ENCODE measurements at places on chromosomes 7 and 10.

DNA sequence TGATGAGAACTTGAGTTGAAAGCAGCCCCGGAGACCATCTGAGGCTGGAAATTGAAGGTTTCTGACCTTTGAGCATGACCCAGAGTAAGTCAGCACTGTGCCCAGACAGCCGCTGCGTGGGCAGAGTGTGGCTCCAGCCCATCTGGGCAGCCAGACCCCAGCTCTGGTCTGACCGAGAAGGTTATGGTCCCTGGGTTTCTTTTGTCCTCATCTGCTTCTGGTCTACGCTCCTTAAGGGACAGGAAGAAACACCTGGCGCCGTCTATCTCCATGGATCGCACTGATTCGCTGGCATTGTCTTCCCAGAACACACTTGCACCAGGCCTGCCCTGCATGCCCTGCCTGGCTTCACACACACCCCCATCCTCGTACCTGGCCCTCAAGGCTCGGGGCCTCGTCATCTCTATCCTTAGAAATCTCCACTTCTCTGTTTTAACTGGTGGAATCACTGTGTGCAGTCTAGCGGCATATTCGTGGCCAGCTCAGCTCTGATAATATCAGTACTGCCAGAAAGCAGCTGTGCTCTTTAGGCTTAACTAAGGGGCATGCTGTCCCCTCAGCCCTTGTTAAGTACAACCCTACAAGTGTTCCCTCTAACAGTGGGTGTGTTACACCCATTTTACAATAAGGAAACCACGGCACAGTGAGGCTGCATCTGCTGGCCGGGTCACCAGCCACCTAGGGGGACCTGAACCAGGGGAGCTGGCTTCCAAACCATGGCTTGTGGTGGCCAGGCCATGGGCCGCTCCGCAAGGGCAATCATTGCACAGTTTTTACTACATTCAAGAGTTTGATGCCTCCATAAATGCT is 127.7 kb downstream of the ADCY1 start:
- no peak for DNase-seq

- DNase-seq: peak; percentile 36
Observed at GRCh38 chr10:72738486-72738885, 46.5 kb downstream of the MCU start.

DNA sequence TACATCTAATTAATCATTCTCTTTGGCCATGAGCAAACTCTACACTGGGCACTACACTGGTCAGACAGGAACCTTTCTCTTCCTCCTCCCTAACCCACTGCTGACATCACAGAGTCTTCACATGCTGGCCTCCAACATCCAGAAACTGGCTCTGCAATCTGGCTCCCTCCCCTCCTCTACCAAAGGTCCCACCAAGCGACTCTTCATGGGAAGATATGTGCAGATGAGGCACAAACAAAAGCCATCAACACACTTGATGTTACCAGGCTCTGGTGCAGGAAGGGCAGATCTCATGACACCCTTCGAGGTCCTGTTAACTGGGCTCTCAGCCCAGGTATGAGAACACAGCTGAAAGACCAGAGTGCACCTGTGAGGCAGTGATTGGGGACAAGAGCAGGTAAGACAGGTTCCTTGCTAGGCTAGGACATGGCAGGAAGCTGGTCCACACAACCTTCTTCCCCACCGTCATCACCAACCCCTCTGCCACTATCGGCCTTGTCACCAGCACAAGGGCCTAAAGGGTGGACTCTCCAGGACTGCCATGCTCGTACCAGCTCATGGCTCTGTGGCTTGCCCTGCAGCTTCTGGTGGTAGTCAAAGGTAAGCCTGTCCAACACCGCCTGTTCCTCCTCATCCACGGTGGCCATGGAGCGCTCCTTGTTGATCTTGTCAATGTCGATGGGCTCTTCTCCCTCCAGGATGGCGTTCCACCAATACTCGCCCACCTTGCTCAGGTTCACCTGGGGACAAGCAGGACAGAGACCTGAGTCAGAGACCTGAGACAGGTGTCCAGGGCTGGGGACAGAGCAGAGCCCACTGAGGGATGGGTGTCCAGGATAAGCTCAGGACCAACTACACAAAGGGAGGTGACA is 66.6 kb upstream of the CAMK2B start:
- DNase-seq: no peak

DNA sequence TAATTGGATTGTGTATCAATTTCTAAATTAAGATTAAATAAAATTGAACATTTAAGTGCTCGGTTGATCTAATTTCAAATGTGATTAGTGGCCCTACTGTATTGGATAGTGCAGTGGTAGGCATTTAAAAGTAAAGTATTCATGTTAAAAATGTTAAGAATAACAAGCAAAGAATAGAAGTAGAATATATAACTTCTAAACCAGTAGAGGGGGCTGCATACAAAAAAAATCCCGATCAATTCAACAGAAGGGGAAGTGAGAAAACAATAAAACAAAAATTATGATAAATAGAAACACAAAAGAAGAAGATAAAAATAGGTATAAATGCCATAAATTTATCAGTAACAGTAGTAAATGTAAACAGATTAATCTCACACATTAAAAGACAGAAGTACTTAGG is 24.9 kb upstream of the WDFY4 start:
- no peak for DNase-seq

DNA sequence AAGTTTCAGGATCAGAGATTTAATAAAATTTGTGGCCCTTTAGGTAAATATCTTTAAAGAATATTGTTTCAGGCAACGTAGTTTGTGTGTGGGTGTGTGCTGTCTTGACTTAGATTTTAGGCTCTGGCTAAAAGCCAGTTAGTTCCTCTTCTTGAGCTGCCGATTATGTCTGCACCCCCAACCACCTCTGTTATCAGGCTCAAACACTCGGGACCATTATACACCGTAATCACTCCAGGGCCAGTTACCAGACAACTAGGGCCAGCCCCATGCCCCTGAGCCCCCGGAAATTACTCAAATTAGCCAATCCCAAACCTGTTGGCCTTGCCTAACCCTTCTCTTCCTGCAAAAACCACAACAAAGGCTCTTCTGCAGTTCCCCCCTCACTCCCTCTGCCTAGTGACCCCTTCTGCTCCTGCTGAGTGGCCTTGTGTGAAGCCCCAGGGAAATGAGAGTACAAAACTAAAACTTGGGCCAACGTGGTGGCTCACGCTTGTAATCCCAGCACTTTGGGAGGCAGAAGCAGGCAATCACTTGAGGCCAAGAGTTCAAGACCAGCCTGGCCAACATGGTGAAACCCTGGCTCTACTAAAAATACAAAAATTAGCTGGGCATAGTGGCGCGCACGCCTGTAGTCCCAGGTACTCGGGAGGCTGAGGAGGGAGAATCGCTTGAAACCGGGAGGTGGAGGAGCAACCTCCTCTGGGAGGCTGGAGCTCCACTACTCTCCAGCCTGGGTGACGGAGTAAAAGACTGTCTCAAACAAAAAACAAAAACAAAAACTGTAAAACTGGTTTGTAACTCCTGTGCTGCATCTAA is 9.2 kb upstream of the HNRNPF start:
- no peak for DNase-seq
